MG63 (cell line): ENCODE measurements at places on chromosomes 2 and 18.

DNA sequence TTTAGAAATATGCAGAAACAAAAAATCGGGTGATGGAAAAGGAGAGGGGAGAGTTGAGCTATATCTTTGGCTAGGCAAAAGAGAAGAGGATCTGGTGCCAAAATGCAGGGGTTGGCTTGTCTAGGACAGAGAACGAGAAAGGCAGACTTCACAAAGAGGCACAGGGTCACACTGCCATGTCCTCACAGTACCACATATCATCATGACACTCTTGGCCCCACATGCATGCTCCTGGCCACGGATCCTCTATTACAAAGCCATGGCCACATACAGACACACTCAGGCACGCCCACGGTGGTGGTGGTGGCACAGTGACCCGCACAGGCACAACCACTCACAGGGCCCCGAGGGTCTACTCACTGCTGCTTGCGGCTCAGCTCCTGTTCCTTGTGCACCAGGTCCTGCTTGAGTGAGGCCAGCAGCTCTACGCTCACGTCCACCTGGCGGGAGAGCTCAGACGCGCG, 15.9 kb downstream of the FBXO41 start:
- no peak for DNase-seq

GRCh38 chr2:193446967-193447366, 1252.2 kb upstream of the TMEFF2 start:
- DNase-seq: no peak

- DNase-seq: no peak
Measured at GRCh38 chr2:109611467-109612095, 2.2 kb downstream of the SEPTIN10 start.

DNA sequence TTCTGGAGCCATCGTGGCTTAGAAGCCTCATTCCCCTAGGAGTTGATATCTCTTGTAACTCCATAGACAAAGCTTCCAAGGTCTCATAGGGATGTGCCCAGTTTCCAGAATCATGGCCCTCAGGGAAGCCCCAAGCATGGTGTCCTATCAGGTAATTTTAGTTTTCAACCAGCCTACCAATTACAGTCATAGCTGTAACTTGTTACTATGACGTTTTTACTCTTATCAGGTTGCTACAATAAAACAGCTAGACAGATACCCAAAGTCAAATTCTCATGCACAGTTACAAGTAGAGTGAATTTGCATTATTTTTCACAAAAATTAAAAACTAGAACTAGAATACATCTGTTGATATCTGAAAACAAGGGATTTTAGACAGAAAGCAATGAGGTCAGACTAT, 8.9 kb downstream of the LYPD6 start:
- no peak for DNase-seq

- DNase-seq: no peak
Measured at GRCh38 chr18:63773551-63773950, 1.7 kb upstream of the SERPINB7 start.

DNA sequence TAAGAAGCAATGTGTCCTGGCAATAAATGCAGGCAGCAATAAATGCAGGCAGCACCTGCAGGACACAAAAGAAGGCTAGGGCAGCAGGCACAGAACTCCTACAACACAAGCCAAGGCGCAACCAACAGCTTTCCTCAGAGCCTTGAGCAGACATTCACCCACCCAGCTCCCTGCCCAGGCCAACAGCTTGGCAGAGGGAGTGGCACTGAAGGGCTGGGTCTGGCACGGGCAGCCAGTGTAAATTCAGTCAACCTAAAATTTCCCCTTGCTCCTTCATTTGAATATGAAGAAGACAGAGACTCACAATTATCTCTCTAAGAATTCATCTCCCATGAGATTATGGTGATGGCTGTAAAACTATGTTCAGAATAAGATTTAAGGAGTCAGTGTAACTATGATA, 35.4 kb downstream of the AAK1 start:
- no peak for DNase-seq
